Germinal center (tissue), 1 donor: ENCODE measurements at places on chromosomes 4 and X.

DNA sequence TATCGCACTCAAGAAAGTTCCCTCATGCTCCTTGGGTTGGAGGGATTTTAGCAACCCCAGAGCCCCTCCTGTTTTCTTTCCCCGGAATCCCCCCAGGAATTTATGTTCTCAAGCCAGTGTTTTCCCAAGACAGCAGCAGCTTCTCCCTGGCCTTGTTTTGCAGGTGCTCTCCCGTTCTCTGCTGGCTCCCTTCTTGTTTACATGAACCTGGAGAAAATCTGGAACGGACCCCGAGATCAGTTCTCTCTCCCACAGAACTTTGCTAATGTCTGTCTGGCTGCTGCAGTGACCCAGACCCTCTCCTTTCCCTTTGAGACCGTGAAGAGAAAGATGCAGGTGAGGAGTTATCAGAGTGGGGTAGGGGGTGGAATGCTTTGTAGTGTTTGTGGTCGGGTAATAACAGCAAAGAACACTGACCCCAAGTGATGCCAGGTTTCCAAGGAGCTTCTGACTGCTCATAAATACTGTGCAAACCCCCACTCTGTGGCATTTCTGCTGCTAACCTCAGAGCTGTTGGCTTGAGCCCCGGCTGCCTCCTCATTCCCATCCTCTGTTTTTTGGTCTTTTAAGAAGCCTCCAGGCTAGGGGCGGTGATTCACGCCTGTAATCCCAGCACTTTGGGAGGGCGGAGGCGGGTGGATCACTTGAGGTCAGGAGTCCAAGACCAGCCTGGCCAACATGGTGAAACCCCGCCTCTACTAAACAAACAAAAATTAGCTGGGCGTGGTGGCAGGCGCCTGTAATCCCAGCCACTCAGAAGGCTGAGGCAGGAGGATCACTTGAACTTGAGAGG, 11.1 kb downstream of the SLC25A43 start:
- no peak for DNase-seq

DNA sequence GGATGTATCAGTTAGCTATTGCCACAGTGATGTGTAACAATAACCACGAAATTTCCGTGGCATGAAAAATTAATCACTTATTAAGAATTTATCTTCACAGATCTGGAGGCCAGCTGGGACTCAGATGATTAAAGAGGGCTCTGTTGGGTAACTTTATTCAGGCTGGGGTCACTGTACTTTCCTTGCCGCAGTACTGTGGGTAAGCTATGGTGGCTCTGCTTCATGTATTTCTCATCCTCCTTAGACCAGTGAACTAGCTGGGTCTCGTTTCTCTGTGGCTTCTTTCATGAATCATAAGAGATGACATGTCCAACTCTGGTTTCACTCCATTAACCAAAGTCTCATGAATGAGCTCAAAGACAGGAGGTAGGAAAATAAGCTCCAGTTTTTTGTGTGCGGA, 13.5 kb downstream of the TEX13B start:
- DNase-seq = no peak

DNA sequence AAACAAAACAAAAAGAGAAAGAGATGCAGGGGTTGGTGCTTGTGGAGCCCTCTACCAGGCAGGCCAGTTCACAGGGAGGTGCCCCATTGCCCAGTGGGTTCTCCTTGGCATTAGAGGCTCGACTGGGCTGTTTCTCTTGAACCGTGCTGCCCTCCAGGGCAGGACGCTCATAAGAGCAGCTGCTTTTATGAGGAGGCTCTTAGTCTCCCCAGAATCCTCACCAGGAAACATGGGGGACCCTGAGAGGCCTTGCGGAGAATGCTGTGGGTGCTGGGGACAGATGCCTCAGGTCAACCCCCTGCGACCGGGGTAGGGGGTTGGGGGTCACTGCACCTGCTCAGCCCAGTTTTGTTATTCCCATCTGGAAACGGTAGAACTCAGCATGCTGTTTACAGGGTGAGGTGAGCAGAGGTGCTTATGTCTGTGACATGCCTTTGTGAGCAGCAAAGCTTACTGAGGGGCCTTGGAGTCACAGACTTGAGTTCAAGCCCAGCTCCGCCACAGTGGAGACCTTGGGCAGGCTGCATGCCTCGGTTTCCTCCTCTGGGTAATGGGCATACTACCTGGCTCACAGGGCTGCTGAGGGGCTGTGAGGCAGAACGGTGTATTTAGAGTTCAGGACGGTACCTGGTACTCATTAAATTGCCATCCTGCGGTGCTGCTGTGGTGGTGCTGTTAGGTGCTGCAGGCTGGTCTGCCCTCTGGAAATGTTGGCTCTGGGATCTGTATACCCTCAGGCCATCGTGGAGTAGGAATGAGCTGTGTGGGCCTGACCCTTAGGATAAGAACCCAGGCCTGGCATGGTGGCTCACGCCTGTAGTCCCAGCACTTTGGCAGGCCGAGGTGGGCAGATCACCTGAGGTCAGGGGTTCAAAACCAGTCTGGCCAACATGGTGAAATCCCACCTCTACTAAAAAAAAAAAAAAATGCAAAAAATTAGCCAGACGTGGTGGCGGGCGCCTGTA, 5.7 kb downstream of the TBC1D14 start:
- no peak for DNase-seq

DNA sequence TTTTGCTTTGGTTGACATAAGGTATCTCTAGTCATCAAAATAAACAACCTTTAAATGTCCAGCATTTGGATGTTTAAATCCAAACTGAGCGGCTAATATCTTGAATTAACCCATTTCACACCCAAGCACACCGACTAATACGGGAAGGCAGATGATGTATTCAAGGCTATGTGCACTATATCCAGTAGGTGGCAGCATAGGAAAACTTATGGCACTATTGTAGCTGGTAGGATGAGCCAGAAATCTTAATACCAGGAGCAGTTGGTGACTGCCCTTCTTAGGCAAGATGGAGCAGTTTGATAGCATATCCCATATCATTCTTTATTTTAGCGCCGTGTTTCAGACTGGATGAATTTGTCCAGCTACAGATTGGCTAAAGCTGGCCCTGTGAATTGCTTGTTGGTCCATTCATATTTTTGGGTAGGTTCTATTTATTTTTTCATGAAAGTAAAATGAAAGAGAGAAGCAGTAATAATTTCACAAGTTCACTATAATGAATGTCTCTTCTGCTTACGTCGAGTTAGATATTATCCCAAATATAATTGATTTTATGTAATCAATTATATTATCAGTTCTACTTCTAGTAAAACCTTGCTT, 24.4 kb downstream of the UCHL1 start:
- peak; percentile 70 for DNase-seq

DNA sequence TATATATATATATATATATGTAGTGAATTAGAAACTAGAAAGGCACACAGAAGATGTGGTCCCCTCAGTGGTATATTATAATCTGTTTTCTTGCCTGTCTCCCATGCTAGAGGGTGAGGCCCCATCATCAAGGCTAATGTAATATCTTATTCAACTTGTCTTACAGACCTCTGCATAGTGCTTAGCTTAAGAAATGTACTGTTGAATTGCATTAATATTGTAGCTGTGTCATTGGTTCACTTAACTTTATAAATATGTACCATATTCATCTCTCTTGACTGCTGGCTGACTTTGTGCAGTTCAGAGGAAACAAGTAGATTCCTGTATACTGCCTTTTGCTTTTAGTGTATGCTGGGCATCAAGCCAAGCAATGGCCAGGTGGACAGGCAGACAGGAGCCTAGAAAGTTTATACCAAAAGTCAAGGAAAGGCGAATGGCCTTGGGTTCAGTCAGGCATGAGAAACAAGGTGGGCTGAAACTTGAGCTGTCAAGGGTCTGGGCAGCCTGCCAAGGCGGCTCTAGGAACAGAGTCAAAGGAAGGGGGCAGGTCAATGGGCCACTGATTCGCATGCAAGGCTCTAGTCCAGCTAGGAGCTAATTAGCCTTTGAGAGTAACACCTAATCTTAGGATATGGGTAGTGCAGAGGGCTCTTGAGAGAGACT, 78.8 kb upstream of the LEF1 start:
- no peak for DNase-seq

- no peak for DNase-seq
These were observed 434.3 kb upstream of the FAT1 start for GRCh38 chr4:187158003-187158402.

GRCh38 chr4:94409962-94410361, 41.8 kb upstream of the PDLIM5 start:
- no peak for DNase-seq

GRCh38 chrX:39903937-39904336, 193.8 kb downstream of the BCOR start:
- no peak for DNase-seq

GRCh38 chr4:183391204-183391603, 53.2 kb upstream of the CDKN2AIP start:
- no peak for DNase-seq

DNA sequence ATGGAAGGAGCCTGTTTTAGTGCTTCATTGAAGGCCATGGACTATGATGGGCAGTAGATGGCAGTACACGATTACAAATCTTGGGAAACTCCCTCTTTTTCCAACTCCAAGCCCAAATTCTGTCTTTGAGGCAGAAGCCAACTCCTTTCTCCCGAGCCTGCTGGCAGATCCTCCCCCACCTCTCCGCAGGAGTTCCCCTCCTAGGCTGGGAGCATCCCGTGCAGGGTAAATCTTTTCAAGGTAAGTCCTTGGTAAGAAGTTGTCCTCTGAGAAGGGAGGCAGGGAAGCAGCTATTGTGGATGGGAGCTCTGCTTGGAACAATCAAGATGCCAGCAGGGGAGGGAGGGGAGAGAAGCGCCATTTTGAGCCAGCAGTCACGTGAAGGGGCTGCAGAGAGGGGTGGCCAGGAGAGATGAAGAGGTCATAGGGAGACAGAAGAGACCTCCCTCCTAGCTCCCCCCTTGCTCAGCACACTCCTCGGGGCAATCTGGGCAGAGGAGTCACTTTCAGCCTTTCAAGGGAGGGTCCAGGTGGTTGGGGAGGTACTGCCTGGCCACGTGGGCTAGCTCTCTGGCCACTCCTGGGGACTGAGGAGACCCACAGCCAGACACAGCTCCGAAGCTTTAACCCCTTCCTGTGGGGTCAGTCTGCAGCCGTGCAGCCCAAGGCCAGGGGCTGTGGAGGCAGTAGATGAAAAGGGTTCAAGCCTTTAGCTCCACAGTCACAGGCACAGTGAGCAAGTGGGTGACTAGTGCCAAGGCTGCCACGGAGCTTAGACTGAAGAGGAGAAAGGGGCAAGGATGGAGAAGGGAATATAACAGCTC, 9.6 kb downstream of the CC2D2A start:
- DNase-seq = peak; percentile 14

DNA sequence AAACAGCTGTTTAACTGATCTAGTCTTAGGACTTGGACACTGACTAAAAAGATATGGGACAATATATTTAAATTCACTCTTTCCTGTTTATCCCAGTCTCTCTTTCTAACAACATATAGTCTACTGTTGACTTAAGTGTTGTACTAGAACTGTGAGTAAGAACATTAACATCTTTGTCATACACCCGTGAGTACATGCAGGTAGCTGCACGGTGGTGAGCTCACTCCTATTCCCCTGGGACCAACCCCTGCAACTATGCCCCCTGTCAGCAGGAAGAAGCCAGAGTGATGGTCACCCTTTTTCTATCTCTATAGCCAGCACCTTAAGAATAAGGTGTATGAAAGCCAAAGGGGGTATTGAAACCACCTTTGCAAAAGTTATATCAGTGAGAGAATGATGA, 17.6 kb downstream of the TBL1X start:
- no peak for DNase-seq

- DNase-seq = no peak
These were observed 50.5 kb upstream of the UGT2B4 start for GRCh38 chr4:69546134-69546765.

DNA sequence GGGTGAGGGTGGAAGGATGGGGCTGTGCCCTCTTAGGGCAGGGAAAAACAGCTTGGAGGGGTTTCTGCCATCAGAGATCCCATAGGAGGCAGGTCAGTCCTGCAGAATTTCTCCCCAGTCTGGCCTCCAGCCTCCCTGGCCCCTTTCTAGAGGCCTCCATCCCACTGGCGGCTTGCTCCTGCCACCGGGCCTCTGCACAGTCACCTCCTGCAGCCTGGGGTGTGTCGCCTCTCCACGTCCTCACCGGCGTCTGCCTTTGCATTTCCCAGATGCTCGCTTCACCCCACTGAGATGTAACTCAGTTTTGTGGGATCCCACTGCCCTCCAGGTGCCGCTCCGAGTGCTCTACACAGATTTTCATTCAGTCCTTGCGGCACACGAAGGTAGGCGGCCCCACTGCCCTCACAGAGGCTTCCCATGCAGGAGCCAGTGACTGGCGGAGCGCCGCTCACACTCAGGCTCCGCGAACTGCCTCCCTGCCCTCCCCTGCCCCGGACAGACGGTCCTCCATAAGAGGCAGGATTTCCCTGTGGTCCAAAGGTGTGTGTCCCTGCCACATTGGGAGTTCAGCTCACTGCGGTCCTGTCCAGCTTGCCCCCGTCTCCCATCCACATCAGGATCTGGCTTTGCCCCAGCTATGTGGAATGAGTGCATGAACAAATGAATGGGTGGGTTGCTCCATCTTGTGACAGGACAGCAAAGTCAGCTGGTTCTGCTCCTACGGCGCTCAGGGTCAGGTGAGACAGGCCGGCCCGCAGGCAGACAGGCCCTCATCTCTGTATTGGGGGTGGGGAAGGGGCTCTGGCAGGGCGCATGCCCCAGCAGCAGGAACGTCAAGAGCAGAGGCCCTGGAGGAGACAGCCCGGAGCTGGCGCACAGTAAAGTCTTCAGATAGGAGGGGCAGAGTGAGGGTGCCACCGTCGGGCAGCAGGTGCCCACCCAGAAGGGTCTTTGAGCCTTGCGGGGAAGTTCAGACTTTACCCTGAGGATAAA, 2.7 kb upstream of the TMEM271 start:
- no peak for DNase-seq

- DNase-seq = peak; percentile 85
These were observed 1.8 kb downstream of the TBC1D1 start for GRCh38 chr4:37892641-37893040.

GRCh38 chr4:40409835-40410234, 74.7 kb downstream of the CHRNA9 start:
- DNase-seq = no peak

DNA sequence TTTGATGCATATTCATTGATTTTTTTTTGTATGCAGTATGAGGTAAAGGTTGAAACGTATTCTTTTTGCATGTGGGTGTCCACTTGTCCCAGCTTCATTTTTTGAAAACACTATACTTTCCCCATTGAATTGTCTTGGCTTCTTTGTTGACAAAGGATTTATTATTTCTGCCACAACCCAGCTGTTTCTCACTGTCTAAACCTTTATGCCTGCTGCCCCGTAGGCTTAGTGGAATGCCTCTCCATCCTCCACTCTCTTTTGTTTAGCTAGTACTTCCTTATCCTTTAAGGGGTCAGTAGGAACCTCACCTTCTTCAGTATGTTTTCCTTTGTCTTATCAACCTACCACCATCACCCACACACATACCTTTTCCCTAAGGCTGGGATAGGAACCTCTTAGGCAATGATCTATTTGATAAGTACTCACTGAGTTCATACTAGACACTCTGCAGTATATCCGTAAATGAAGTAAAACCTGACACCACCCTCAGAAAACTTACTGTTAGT, 8.5 kb downstream of the FMR1 start:
- DNase-seq = no peak

GRCh38 chr4:115126491-115126890, 13.1 kb upstream of the NDST4 start:
- no peak for DNase-seq

- no peak for DNase-seq
These were observed 58.4 kb downstream of the CFAP299 start for GRCh38 chr4:80393970-80394250.
